Muscle of arm (tissue), 14 donors: ENCODE measurements at places on chromosomes 4 and X. TPM values are rescaled to one million over a fixed set of nuclear protein-coding genes. Genes with fewer than 3 reads are reported as not detected.
A peak's percentile ranks its signal among the peaks of the same experiment; 100 is the strongest.

DNA sequence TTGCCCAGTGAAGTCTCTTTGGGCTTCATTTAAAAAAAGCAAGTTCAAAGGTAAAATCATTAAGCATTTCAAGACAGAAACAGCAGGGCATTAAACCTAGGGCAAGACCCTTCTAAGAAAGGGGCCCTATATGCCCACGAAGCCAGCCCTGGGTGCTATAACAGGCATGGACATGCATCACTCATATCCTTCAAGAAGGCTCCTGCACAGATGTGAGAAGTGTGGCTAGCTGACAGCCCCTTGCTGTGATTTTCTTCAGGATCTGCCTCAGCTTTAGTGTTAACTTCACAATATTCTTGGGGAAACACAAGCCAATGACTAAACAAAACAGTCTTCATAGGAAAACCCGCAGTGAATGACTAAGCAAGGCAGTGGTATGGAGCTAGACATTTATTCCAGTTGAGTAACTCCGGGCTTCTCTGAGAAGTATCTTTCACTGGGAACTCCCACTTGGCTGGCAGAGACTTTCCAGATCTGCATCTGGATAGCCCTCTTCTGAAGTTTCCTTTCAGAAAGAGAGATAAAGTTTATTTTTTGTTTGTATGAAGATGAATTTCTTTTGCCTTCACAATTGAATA lies 11.9 kb upstream of the MAOA start:
- DNase-seq: no peak

DNA sequence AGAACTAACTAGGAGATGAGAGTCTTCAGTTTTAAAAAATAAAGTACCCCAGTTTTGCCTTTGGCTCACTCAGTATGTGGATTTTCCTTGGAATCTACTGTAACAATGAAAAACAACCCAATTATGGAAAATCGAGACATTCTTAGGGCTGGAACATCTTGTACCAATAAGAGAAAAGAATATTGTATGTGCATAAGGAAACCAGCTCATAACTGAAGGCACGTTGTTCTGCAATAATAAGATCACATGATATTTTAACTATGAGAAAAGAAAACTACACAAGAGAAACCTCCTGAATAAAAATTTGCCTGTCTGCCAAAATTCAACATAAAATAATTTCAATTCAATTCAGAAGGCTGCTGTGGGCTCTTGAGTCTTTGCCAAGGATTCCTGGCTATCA lies 261.8 kb upstream of the EDNRA start:
- DNase-seq: no peak

DNA sequence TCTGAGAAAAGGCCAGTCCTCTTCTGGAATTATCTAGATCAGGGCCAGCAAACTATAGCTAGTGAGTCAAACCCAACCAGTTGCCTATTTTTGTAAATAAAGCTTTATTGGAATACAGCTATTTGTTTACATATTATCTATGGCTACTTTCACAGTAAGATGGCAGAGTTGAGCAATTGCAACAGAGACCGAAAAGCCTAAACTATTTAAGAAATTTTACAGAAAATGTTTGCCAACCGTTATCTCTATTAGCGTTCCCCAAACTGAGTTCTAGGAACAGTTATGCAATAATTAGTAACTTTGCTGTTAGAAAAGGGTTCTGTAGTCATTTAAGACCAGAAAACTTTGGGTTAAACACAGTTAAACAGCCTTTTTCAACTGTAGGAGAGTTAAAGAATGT lies 10.5 kb downstream of the TEX13B start:
- no peak for DNase-seq

DNA sequence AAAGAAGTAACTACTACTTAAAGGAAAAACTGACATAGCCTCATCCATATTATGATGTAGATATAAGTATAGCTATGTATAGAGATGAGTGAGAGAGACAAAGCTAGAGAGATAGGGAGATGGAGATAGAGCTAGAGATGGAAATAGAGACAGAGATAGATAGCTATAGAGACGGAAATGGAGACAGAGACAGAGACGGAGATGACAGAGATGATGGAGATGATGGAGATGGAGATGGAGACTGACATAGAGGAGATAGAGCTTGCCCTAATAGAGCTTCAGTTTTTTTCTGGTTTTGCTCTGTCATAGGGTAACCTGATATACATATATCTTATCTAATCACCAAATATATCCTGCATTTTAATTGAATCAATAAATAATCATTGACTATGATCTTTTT lies 4.3 kb downstream of the EDNRA start:
- no peak for DNase-seq

DNA sequence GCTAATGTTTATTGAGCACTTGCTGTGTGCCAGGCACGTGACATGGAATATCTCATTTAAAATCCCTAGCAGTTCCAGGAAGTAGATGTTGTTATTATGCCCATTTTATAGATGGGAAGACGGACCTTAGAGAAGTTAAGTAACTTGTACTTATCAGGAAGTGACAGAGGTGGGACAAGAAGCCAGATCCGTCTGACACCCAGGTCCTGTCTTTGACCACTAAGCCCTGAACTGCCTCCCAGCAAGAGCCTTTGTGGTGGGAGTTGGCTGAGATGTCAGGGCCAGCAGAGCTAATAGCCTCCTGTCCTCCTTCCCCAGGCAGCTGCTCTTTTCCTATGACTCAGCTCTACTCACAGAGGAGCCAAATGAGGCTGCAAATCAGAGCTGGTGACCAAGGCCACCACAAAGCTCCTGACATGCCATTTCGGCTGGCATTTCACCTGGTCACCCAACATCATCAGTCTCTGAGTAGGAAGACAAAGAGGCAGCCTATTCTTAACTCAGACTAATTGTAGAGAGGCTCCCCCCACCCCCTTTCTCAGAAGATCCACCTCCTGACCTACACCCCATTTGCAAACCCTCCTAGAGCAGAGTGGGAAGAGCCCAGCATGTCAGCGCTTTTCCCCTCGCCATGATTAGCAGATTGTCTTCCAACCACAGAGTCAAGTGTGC lies 175.1 kb upstream of the KIT start:
- no peak for DNase-seq

DNA sequence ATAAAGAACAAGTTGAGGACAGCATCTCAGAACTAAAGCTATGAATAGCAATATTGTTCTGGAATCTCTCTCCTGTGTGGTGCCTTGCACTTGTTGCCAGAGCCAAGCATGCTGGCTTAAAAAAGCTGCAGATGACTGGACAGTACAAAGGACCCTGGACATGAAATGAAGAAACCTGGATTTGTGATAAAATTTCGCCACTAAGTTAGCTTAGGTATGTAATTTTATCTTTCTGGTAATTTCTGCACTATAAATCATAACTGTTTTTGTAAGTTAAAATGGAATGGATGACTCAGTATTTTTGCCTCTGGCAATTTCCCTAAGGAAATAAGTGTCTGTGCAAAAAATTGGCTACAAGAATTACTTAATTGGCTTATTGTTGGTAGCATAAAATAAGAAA lies 317.2 kb downstream of the CAMK2D start:
- DNase-seq: no peak

DNA sequence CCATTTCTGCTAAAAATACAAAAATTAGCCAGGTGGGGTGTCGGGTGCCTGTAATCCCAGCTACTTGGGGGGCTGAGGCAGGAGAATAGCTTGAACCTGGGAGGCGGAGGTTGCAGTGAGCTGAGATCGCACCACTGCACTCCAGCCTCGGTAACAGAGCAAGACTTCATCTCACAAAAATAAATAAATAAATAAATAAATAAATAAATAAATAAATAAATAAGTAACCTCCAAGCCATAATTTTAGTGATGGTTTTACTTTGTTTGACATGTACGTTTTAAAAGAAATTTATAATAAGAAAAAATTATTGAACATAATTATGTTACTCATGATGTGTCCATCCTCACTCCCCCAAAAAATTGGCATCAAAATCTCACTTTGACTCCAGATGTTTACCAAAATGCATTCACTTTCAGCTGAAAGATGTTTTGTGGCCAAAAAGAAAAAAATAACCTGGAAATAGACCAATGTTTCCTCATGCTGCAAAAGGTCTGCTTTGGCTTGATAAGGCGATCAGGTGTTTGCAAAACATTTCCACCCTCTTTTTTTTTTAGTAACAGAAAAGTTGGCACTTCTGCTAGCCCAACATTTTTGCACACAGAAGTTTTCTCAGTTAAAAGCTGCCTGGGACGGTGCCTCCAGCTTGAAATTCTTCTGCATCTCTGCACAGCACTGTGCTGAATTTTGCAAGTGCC lies 42.2 kb upstream of the DHRSX start:
- DNase-seq: peak; percentile 25

DNA sequence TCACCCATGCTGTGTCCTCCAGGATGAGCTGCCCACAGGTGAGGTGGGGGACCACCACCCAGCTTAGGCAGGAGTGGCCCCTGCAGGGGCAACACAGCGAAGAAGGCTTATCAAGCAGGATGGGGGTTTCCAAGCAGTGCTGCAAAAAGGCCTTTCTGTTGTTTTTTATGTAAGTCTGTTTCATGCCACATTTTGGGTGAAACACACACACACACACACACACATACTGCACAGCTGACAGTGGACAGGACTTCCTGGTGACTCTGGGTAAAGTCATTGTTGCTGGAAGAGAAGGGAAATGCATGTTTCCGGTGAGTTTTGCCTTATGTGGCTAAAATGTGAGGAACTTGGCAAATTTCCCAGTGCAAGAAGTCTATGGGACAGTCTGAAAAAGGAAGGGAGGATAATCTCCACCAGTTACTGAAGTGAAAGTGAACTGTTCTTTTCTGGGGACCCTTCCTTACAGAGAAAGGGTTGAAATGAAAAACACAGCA lies 119.2 kb downstream of the IRF2 start:
- peak; percentile 81 for DNase-seq

GRCh38 chr4:82721819-82722423 lies 76.7 kb downstream of the SCD5 start:
- no peak for DNase-seq

DNA sequence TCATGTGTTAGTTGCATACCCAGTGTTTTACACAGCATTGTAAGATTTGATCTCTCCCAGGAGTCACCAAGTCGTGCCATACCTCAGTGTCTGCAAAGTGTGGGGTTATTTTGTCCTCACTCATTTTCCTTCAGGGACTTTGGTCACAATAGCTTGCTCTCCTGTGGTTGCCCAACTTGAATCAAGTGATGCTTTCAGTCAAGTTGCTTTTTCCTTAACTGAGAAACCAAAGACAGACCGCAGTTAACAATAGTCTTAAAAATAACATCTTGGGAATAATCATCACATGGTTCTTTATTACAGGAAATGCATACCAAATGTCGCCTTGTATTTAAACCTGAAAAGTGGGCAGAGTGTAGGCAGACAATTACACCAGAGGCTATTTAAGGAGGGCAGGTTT lies 44.5 kb upstream of the NDP start:
- DNase-seq: no peak

DNA sequence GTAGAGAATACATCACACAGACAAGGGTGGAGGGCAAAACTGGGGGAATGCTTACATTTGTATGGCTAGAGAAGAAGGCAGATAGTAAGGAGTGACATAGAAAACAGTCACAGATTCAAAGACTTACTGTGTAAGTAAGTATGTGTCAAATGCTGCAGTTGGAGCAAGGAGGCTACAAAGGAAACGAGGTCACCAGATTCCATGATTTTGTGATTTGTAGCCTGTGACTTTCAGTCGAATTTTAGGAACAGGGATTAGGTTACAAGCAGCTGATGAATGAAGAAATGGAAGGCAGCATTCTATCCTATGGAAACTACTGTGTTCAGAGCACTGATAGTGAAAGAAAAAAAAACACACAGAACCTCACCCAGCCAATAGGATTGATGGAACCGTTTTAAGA lies 407.9 kb downstream of the IL15 start:
- DNase-seq: no peak

DNA sequence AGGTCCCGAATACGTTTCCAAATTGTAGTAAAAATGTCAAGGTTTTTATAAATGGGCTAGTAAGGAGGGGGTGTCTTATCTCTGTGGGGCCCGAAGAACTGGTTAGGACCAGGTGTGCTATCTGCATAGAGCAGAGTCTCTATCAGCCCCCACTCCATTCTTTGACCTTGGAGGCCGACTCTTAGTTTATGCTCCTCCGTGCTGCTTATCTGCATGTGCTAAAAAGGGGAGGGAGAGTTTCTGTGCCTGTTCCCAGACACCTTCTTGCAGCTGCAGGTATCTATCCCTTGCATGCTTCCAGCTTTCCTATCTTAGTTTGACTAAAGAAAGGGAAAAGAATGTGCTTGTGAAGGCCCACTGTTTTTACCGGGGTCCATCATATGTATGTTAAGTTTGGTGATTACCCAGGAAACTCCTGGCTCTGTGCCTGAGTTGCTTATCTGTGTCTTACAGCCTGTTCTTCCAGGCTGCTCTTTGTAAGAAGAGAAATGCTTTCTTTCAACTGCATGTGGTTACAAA lies 28.6 kb upstream of the NAF1 start:
- no peak for DNase-seq

The AWAT2 gene
- polyA plus RNA-seq: not detected

The ADH1C gene
- 5.6 TPM for polyA plus RNA-seq

The DDIT4L gene
- polyA plus RNA-seq: 5.3 TPM

The ATP2B3 gene
- not detected for polyA plus RNA-seq

The TLL1 gene
- polyA plus RNA-seq: not detected

The RNF128 gene
- polyA plus RNA-seq: not detected

The XAGE3 gene
- polyA plus RNA-seq: not detected

The MAGEB17 gene
- not detected for polyA plus RNA-seq

The AMTN gene
- not detected for polyA plus RNA-seq

The CSAG2 gene
- not detected for polyA plus RNA-seq

The ZCCHC13 gene
- not detected for polyA plus RNA-seq
